ENCODE measurements at places on chromosomes 1 and 21. TPM values are rescaled to one million over a fixed set of nuclear protein-coding genes. Genes with fewer than 3 reads are reported as not detected.

DNA sequence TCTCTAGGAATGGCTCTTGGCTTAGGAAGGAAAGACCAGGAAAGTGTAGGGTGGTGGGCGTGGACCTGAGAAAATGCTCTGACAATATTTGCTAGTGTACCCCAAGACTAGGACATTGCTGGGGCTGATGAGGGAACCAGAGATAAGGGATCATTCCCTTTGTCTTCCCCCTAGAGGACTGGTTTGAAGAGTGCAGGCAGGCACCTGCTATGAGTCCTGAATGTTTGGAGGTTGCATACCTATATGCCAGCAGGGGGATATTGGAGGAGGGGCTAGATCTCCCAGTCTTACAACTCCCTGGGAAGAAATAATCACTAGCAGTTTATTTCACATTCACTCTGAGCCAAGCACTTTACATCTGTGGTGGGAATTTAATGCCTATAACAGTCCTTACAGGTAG is 6.0 kb upstream of the BCL10 start:
- peak; percentile 78 for DNase-seq

DNA sequence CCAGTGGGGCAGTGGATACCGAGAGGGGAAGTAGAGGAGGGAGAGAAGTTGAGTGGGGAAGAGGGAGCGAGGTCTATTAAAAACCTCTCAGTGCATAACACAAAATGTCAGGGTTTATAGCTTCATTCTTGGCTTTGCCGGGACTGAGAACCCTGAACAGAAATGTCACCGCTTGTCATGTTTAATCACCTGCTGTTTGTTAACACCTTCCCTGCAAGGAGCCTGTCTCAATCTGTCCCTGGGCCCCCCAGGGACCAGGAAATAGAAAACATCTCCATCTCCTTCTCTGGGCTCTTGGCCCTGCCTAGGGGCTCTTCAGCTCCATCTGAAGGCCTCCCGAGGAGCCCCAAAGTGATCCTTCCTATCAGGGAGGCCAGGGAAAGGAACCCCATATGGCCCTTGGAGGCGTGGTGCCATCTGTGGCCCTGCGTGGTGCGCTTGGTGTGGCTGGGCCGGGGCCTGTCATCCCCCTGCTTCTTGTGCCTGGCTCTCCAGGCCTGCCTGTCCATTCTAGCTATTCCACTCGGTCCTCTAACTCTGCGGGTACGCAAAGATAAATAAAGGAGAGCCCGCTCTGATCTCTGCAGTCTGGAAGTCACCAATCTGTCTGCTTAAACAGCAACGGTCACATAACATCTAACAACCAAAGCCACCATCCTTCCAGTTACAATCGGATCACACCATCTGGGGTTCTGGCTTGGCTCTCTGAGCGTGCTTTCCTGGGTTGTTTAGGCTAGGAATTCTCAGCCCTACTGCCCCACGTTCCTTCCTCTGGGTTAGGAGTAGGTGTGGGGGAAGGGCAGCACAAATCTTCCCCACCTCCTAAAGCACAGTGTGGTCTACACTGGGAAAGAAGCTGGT is 113.8 kb downstream of the CASZ1 start:
- DNase-seq: no peak

- no peak for DNase-seq
These were observed 14.9 kb downstream of the APCS start for GRCh38 chr1:159602501-159602999.

DNA sequence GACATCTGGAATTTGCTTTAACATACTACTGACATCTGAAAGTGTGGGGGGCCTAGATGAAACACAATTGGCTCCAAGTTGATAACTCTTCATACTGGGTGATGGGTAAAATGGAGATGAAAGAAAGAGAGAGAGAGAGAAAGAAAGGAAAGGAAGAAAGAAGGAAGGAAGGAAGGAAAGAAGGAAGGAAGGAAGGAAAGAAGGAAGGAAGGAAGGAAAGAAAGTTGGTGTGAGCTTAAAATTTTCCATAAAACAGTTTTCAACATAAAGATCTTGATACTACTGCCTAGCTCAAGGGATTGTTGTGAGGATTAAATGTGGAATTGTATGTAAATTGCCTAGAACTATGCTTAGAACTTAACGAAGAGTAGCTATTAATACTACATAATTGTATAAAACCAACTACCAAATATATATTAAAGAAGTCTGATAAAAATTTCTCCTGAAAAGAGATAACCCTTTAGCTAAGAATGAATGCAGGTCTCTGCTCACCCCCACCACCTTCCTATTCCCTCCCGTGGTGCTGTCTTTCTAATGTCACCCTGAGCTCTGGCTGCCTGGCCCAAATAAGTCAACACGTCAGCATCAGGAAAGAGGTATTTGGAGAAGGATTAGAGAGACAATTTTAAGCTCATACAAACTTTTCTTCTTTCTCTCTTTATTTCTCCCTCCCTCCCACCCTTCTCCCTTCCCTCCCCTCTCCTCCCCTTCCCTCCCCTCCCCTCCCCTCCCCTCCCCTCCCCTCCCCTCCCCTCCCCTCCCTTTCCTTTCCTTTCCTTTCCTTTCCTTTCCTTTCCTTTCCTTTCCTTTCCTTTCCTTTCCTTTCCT is 89.3 kb upstream of the SGIP1 start:
- no peak for DNase-seq

- DNase-seq: peak; percentile 93
These were observed at the start of gene RGS4 for GRCh38 chr1:163069142-163069541. TSS of gene RGS4 (plus strand) at chr1:163069361. CDS start at chr1:163069485, 124 bp downstream.

DNA sequence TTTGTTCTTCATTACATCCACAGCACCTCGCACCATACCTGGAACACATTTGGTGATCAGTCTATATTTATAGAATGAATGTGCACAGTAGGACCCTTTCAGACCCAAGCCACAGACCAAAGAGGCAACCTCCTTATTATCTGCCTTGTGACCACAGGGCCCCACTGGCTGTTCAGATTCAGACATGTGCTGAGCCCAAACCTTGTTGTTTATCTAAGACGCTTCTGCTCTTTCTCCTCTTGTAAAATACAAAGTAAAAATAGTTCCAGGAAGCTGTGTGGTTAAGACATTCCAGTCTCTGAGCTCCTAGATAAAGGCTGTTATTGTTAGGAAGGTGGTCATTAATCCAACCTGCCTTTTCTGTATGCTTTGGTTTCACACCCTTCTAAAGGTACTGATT is 3.6 kb upstream of the SCMH1 start:
- no peak for DNase-seq

DNA sequence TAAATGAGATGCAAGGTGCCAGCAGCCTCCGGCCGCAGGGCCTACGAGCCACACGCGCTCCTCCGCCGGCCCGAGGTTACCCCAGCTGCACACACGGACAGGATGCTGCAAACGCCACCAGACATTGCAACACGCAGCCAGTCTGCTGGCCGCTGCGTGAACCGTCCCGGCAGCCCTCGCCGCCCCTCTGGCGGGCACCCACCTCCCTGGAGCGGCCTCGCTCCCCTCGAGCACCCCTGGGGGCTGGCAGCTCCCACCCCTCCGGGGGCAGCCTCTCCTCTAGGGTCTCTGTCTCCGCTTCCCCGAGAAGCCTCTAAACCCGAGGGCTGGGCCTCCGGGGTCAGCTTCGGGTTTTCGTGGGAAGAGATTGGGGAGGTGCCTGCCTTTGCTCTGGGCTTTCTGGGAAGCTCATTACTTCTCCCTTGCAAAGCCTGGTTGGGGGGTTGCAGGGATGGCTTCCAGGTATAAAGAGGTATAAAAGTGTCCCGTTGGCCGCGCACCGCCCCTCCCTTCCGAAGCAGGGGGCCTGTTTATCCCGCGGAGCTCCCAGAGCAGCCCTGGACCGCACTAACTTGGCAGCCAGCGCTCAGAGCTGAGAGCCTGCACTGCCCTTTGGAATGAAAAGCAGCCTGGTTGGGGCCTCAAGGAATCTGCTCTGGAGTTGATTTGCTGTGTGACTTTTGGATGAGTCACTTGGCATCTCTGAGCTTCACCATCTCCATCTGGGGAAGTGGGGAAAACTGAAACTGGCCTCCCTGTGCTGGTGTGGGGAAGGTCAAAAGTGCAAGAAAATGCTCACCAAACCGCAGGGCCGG is 21.8 kb downstream of the DHRS3 start:
- DNase-seq: peak; percentile 63

DNA sequence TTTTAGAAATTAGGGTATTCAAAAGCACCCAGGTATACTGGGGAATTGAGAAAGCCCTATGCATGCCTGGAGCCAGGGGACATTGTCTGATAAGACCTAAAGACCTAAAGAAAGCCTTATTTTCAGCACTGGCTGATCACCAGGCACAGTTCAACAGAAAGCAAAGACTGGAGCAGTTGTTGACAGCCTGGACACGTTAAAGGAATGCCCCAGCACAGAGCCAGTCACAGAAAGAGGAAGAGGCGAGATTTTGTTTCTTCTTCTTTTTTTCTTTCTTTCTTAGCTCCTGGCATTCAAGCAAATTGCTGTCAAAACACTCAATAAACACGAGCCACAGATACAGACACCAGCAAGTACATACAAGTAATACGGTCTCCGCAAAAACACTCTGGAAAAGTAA is 40.4 kb downstream of the RNF187 start:
- no peak for DNase-seq

DNA sequence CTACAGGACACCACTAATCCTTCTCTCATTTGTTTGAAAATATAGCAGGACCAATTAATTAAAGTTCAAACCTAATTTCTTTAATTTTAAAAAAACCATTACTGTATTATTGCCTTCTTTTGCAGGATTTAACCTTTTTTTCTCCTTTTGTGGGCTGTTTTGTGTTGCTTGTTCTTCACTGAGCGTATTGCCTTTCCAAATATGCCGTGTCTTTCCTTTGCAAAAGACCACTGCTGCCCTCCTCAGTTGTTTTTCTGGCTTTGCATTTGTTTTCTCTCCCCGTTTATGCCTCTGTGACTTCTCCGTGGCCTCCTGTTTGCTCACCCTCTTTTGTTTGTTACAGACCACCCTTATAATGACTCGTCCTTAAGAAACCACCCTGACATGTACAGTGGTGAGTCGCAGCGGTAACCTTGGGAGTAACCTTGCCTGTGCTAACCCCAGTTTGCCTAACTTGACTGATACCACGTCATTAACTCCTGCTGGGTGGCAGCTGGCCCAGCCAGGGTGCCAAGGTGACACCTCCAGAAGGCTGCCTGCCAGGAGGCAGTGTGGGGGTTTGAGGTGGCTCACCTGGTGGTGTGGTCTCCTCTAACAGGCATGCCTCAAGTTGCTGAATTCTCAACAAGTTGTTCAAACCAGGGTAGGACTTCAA is 81.1 kb upstream of the CNTN2 start:
- no peak for DNase-seq

DNA sequence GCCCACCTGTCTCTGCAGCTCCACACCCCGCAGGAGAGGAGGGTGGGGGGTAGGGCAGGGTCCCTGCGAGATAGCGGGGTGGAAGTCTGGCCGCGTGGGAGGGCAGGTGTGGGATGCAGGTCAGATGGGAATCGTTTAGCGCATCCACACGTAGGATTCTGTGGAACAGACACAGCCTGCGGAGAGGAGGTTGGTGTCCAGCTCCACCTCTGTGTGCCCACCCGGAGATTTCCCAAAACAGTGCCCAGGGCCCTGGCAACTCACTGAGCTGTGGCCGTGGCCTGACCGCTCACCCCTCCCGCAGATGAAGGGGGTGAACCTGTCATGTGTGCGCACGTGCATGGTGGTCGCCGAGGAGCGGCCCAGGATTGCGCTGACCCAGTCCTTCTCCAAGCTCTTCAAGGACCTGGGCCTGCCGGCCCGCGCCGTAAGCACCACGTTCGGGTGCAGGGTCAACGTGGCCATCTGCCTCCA is 46.9 kb downstream of the S100B start:
- no peak for DNase-seq

- no peak for DNase-seq
These were observed 14.1 kb downstream of the EPS15 start for GRCh38 chr1:51504806-51505525.

GRCh38 chr1:91092503-91092902 is 70.7 kb upstream of the ZNF644 start:
- DNase-seq: no peak

DNA sequence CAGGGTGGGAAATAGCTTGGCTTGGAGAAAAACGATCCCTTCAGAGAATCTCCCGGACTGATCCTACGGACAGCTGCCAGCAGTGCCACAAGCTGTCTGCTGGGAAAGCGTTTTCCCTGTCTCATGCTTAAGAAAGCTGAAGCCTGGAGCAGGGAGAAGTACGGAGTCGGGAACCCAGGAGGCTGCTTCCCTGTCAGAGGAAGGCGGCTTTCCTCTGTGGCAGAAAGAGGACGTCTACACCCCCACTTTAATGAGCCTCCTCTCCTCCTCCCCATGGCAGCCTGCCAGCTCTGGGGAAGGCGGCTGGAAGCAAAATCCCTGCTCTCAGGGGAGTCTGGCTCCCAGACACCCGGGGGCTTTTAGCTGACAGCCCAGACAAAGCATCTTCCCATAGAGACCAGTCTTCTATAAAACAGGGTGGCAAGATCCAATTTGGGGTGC is 7.3 kb downstream of the KIF21B start:
- DNase-seq: peak; percentile 44

GRCh38 chr1:238653693-238654321 is 732.6 kb upstream of the CHRM3 start:
- no peak for DNase-seq

GRCh38 chr1:221756830-221757551 is 15.1 kb upstream of the DUSP10 start:
- DNase-seq: no peak

- DNase-seq: no peak
These were observed 106.4 kb downstream of the ETS2 start for GRCh38 chr21:38912102-38912629.

GRCh38 chr1:203888807-203889251 is 27.4 kb downstream of the SNRPE start:
- DNase-seq: no peak

GRCh38 chr1:113811156-113811887 is 954 bp downstream of the RSBN1 start:
- DNase-seq: peak; percentile 86

GRCh38 chr1:109768820-109769219 is 5.1 kb upstream of the EPS8L3 start:
- DNase-seq: no peak

The DHCR24 gene
- total RNA-seq: 243 TPM

The OSCP1 gene
- total RNA-seq: 12.0 TPM

The ELF3 gene
- 11.8 TPM for total RNA-seq

The DISP3 gene
- 7.6 TPM for total RNA-seq

The GNG5 gene
- total RNA-seq: 116 TPM

The STUM gene
- total RNA-seq: 0.20 TPM

The IFI44 gene
- not detected for total RNA-seq

The LCE1F gene
- not detected for total RNA-seq

The HJV gene
- total RNA-seq: 0.15 TPM

The LDLRAD1 gene
- total RNA-seq: not detected

The ARTN gene
- 4.4 TPM for total RNA-seq
